ENCODE measurements at places on chromosomes 4 and X.

DNA sequence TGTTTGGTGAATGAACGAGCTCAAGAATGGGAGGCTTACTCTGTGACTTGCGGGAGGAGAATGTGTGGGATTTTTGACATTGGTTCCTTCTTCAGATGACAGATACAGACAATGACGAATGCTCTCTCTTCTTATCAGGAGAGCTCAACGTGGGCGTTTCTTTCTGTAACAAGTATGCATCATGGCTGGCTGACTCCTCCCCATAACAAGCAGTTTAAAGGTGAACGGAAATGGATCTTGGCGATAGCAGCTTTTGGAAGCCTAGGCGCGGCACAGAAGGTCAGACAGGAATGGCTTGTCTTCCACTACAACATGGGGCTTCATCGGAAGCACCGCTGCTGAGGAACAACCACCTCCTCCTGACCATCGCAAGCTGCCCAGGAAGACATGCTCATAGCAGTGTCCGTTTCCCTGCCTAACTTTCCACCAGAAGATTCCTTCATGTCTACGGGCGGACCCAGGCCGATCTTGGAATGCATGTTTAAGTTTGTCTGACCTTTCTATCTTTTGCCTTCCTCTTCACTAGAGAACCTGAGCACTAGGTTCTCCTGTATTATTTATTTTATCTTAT lies 18.3 kb upstream of the ACSL1 start:
- no peak for DNase-seq

- no peak for DNase-seq
Observed at GRCh38 chr4:74085669-74086068, 13.3 kb downstream of the CXCL2 start.

DNA sequence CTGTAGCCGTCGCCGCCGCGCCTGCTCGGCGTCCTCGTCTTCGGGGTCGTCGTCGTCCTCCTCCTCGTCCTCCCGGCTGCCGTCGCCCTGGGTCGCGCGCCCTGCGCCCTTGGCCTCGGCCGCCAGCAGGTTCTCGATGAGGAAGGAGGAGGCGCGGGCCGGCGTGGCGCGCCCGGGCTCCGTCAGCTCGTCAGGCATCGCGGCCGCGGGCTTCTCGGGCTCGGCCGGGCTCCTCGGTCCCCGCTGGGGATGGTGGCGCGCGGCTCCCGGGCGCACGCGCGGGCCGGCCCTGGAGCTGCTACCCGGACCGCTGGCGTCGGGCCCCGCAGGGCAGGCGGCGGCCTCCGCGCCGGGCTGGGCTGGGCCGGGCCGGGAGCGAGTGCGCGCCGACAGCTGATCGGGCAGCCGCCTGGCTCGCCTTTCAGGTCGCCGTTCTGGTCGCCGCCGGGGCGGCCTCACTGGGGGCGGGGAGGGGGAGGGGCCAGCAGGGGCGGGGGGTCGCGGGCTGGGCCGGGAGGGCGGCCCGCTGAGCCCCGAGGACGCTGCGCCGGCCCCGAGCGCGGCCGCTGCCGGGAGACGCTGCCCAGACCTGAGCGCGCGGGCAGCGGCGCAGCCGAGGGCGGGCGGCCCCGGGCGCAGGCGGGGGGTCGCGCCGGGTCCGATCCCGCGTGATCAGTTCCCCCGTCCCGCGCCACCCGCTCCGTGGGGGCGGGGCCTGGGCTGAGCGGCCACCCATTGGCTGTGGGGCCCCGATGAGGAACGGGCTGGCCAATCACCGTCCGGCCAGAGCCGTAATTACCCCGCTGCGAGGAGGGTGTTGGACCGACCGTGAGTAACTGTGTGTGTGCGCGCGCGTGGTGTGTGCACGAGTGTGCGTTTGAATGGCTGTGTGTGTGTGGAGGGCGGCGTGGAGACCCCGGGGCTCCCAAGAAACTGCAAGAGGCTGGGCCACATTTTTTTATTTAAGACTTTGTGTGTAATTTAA lies at the start of gene HMX1:
TSS of gene HMX1 (minus strand) at position 423 of the 985 bp plus-strand sequence. CDS start at position 198, 225 bp downstream.
- no peak for DNase-seq

DNA sequence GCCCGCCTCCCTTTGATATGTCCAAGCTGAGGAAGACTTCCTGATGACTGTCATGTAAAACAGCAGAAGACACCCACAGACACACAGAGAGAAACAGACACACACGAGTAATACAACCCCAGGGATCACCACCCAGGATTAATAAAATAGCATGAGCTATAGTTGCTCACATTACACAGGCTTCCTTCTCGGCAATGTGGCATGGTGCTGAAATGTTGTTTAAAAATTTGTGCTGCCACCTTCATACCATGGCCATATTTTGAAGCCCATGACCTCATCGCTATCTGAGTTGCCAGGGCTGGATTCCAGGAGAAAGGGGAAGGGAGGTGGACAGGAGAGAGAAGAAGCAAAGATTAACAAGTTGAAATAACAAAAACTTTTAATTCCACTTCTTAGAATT lies 111.7 kb downstream of the SYNPO2 start:
- no peak for DNase-seq

DNA sequence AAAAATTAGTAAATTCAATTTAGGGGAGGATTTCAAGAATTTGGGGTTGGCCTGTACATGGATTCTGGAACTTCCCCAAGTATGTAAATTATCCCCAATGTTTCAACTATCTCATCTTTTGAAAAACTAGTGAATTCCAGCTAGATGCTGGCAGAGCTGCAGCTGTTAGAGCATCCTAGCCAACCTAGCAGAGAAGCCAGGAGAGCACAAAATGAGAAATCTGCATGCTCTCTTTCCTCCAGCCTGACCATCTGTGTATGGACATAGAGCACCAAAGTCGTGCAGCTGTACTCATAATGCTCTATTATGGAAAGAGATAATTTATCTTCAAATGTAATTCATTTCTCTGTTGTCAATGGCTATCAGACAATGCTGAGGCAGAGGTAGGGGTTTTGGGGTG lies 1217.7 kb downstream of the PCDH19 start:
- DNase-seq: no peak

GRCh38 chr4:81412946-81413495 lies 58.7 kb downstream of the RASGEF1B start:
- DNase-seq: no peak

DNA sequence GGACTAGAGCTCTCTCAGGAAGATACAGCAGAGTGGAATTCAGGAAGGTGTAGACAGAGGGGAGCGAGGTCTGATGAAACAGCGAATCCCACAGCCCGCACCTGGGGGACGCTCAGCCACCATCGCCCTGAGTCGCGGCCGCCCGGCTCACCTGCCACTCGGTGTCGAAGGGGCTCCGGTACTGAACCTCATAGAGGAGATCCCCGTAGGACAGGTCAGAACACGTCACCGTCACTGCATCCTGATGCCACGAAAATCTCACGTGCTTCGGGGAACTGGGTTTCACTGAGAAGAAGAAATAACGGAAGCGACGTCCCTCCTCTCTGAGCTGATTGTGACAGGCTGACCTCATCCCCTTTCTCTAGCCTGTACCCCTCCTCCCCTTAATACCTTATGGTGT lies 10.2 kb downstream of the CRLF2 start:
- no peak for DNase-seq

DNA sequence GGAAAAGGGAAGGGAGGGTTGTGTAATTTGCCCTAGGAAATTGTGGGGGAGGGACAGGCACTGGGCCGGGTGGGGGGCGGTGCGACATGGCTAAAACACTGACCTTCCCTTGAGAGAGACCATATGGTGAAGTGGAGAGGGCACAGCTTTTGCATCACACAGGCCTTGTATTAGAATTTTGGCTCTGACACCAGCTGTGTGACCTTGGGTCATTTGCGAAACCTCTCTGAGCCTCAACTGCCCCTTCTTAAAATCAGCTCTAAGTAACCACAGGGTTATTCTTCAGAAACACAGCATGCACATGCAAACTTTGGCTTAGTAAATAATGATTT lies 25.8 kb downstream of the PDGFRA start:
- DNase-seq: no peak

DNA sequence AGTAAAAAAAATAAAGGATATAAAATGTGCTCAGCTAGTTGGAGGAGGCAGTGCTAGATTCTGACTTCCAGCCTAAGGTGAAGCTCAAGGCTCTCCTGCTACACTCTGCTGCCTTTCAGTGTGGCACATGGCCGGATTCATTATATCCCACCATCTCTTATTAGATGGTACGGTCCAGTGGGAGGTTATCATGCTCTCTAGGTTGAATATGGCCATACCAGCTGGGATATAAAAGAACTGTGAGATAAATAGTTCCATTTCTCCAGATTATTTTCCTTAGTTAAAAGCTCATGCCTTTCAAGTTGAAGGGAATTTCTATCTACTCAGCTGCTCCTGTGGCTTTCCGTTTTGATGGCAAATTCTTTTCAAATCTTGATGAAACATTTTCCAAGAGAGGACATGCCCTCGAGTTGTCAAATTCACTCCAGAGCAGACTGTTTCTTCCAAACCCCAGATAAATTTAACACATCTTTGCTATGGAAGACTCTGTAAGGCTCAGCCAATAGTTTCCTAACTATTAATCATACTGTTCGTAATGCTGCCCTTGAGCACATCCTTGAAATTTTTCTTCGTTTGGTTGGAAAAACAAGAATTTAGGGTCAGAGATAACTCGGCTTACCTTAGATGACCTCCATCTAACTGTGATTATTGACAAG lies 2.2 kb upstream of the MGARP start:
- DNase-seq: no peak

- DNase-seq: no peak
Observed at GRCh38 chrX:15751155-15751819, 13.2 kb downstream of the CA5B start.

GRCh38 chr4:25030277-25031076 lies at the start of gene LGI2:
TSS of gene LGI2 (minus strand) at chr4:25030946. CDS start at chr4:25030693, 253 bp downstream.
- DNase-seq: no peak

GRCh38 chrX:781224-782204 lies 150.9 kb downstream of the SHOX start:
- no peak for DNase-seq

GRCh38 chr4:76200771-76201231 lies 12.8 kb downstream of the SCARB2 start:
- DNase-seq: no peak

DNA sequence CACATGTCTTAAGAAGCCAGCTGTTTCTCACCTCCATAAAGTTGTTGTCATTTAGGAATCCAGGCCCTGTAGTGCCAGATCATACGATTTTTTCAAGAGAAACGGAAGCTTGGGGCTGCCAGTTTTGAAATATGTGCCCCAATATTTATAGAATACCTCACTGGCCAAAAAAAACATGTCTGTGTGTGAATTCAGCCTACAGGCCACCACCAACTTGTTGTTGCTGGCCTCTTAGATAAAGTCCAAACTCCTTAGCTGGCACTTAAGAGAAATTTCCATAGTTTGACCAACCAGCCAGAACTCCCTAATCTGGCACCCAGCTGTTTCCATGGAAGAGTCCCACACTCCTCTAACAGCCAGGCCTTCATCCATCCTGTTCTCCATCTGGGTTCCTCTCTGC lies 74.1 kb downstream of the WDR19 start:
- no peak for DNase-seq

DNA sequence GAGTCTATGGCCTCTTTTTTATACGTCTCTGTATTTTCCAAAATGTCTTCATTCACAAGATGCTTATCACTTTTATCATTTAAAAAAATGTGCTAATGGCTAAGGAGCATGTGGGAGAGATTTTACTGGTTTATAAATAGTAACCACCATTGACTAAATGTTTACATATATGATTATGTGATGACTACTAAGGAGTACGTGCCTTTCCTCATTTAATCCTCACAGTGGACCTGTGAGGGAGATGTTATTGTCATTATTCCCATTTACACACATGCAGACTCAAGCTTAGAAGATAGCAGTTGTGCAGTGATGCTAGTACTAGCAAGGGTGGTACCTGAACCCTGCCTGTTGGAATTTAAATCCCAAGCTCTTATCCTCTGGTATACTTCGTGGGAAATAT lies 2.4 kb downstream of the SRD5A3 start:
- DNase-seq: no peak

DNA sequence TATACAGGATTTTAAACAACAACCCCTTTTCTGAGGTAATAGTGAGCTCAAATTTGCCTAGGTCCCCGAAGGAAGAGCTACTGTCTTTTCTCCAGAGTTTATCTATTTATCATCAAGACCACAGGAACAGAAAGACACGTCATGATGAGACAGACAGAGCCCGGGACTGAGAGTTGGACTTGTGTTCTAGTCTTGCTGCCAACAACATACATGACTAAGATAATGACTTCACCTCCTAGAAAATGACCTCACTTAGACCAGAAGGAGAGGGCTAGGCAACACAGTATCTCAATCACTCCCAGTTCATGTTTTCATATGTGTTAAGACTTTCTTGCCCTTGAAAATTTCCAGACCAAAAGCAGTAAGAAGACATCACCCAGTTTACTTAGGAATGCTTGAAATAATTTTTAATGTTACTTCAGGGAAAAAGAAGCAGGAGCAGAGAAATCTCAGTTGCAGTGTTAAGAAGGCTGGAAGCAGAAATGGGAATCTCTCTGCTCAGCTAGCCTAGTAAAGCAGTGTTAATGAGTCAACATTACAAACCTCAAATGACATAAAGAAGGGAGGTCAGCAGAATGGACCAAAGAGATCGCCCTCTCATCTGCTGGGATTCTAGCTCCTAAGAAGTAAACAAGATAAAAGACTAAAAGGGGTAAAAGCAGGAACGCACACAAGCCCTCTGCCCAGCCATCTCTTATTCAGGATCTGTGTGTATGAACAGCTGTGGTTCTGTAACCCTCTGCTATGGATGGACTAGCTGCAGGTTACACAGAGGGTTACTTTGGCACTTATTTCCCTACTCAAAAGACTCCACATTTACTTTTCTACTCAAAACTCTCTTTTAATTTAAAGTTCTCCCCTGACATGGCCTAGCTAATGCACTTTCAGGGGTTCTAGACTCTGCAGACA lies 24.8 kb downstream of the PDGFC start:
- DNase-seq: no peak

- DNase-seq: no peak
Observed at GRCh38 chr4:143773998-143774895, 73.8 kb upstream of the FREM3 start.

GRCh38 chr4:175273995-175274753 lies 356.0 kb downstream of the ADAM29 start:
- no peak for DNase-seq

DNA sequence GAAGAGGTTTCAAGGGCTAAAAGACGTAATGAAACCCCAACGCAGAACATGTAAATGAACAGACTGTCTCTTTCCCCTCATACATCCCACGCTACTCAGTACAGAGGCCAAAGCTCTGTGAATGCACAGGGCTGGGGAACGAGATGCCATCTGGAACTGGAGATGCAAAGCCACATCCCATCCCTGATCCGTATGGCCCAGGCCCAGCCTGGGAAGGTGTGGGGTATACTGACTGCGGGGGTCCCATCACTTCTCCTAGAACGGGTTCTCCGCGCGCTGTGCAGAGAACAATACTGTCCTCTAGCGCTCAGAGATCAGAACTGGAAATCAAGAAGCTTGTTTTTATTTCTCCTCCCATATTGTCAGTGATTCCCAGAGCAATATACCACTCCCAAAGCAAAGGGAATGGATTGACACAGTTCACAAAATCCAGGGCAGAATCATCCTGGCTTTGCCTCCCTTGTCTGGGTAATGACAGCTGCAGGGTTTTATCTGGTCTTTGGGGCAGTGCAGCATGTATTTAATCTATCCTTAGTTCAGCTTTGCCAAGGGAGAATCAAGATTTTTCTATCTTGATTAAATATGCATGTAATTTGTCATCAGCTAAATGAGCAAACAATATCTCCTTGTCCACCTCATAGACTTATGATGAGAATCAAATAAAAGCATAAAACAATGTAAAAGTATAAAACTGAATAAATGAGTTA lies 47.3 kb upstream of the TLR3 start:
- DNase-seq: no peak

- no peak for DNase-seq
Observed at GRCh38 chrX:153521034-153521433, 3.6 kb downstream of the ATP2B3 start.

Data from activated CD4-positive, alpha-beta T cell treated with anti-CD3 and anti-CD28 coated beads for 4 hours (primary cell).